ENCODE measurements at places on chromosomes 3 and 15.

GRCh38 chr3:190826018-190826417 is 36.5 kb downstream of the GMNC start:
- DNase-seq: no peak

GRCh38 chr15:100635406-100636071 is 33.1 kb downstream of the ASB7 start:
- no peak for DNase-seq

GRCh38 chr15:80490431-80490990 is 86.3 kb downstream of the ARNT2 start:
- no peak for DNase-seq

DNA sequence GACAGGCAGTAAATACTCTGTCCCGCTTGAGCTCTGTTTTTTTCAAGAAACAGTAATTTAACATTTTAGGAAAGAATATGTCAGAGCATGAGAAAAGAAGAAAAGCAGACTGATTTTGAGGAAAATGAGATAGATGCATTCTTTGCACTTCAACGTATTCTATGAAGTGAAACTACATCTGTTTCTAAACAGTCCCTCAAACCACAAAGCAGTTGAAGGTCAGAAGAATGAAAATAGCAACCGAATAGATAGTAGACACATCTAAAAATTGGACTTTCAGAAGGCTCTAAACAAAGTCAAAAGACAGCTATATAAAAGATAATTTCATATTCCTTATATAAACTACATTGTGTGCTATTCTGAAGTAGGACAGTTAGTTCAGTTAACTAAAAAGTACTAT is 172.6 kb upstream of the LRRC3B start:
- no peak for DNase-seq

DNA sequence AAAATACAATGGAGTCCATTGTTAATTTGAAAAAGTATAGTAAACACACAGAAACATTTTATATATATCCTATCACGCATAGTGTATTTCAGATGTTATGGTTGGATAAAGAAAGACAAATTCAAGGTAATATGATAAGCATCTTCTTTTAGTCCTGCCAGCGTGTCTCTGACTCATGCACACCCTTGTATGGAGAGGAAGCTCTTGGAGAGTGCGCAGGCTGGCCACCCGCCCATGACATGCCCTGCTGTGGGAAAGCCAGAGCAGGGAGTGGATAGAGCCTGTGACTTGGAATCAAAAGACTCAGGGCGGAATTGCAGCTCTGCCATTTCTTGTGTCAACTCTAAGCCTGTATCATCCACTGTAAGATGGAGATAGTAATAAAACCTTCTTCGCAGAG is 23.0 kb upstream of the COPG1 start:
- peak; percentile 76 for DNase-seq

- no peak for DNase-seq
Measured at GRCh38 chr3:146308682-146309081, 57.8 kb upstream of the PLSCR4 start.

- DNase-seq: peak; percentile 87
Measured at GRCh38 chr3:186361762-186362536, at the start of gene DGKG. TSS of gene DGKG (minus strand) at chr3:186362234. CDS start at chr3:186320459, 41,775 bp downstream.

DNA sequence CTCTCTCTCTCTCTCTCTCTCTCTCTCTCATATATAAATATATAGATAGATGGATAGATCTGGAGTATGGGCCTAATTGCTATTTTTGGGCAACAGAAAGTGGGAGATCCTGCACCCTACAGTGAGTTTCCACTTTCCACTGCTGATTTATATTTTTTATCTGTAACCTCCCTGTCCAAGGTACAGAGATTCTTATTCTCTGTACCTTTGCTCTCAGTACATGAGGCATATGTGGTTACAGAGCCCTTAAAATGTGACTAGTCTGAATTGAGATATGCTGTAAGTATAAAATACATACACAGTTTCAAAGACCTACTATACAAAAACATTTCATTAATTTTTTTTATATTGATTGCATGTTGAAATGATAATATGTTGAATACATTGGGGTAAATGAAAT is 51.1 kb upstream of the FOXP1 start:
- DNase-seq: no peak

GRCh38 chr3:108079043-108079442 is 11.8 kb downstream of the CD47 start:
- no peak for DNase-seq

DNA sequence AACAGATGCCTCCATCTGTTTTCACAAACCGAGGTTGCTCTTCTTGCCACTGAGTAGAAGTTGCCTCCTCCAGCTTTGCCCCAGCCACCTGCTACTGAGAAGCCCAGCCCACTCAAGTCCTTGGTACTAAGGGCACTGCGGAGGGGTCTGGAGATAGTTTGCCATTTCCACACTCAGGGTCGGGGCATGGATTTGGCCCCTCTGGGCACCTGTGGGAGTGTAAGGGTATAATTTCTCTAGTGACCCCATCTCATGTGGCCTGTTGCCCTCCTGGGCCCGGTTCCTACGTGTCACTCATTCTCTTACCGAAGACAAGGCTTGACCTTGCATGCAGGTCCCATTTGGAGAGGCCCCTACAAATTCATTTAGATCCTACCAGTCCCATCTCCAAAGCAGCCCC is 79.0 kb downstream of the THSD4 start:
- no peak for DNase-seq

- no peak for DNase-seq
Measured at GRCh38 chr3:122660297-122660974, 20.2 kb upstream of the PARP14 start.

DNA sequence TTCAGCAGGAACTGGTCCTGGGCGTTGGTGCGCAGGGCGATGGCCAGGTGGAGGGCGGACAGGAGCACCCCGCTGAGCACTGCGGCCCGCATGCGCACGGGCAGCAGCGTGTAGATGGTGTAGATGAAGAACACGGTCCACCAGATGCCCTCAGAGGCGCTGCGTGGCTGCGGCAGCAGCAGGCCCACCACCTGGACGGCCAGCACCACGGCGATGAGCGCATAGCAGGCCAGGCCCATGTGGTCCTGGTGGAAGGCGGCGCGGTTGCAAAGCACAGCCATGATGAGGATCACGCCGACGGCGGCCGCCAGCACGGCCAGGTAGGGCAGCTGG is 1.5 kb downstream of the ADCY5 start:
- no peak for DNase-seq

DNA sequence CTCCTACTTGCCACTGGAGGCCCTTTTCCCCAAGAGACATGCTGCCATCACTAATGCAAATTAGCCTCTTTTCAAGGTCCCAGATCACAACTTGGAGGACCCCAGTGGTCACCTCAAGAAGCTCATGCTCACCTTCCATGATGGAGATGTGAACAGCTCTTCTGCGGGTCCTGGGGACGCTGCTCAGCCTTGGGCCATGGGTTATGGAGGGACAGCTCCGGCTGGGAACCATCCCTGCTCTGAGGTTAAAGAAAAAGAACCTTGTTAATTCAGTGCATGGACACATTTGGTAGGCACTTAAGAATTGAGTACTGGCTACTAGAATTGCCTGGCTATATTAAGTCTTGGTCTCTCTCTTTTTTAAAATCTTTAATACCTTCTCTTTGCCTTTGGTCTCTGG is 56.8 kb downstream of the WDR76 start:
- no peak for DNase-seq

DNA sequence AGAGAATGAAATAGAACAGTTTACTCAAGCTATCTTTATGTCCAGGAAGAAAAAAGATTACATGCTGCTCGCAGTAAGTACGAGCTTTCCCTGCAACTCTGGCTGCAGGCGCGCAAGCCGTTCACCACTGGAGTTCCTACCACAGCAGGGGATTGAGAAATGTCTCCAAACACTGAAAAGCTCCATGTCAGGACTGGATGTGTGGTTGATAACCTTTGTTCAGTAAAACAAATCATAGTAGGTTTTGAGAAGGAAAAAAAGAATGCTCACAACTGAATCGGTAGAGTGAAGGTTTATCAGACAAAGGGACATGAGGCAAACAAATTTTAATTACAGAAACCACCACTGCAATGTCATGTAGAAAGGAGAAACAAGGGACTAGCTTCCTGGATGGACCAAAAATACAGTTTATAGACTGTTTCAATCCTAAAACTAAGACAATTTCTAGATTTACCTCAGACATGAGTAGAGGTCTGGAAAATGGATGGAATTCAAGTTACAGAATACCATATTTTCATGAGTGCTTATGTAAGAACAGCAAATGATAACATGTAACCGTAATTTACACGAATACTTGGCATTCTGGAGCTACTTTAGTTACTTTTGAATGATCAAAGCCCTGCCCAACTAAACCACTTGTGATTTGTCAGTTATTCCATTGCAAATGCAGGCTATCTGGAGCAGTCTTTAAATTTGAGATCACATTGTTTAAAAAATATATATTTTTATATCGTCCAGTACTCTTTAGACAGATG is 471.1 kb downstream of the SHQ1 start:
- no peak for DNase-seq

DNA sequence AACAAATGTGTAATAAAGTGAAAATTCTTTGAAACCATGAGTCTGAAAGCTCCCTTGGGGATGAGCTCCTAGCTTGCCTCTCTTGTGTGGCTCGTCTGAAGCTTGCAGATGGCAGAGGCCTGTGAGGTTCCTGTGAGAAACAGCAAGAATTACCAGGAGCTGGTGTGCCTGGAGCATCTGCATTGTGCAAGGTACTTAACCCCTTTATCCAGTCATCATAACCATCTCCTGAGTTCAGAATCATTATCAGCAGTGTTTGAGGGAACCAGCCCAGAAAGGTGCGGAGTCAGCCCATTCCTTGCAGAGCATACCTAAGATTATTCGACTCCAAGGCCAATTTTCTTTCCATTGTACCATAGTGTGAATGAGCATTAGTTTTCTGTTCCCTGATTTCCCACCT is 51.7 kb upstream of the TRA2B start:
- no peak for DNase-seq

- DNase-seq: no peak
Measured at GRCh38 chr3:139561255-139561817, 21.8 kb upstream of the RBP1 start.

GRCh38 chr15:71448688-71449114 is 333.4 kb downstream of the THSD4 start:
- peak; percentile 52 for DNase-seq

- no peak for DNase-seq
Measured at GRCh38 chr3:63500196-63500595, 152.3 kb upstream of the SNTN start.

- no peak for DNase-seq
Measured at GRCh38 chr15:68585574-68586273, 6.9 kb downstream of the CORO2B start.

GRCh38 chr3:188389711-188390342 is 235.9 kb downstream of the LPP start:
- no peak for DNase-seq

DNA sequence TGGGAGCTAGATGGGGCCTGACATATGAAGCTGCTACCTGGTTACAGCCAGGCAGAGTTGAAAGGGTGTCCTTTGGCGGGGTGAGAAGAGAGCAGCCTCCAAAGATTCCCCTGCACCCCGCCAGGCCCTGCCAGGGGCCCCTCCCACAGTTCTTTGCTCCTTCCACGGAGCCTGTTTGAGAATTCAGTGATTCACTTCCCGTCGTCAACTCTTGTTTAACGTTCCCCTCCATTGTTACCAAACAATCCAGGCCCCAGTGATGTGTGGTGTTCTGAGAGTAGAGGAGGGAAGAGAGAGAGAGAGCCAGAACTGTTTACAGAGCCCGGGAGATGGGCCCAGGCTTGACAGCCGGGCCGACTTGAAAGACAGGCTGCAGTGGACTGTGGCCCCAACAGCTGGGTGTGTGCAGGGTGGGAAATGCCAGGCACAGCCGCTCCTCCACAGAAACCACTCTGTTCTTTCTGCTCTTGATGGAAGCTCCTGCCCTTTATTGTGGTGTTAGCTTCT is 81.5 kb downstream of the SMAD3 start:
- peak; percentile 74 for DNase-seq

DNA sequence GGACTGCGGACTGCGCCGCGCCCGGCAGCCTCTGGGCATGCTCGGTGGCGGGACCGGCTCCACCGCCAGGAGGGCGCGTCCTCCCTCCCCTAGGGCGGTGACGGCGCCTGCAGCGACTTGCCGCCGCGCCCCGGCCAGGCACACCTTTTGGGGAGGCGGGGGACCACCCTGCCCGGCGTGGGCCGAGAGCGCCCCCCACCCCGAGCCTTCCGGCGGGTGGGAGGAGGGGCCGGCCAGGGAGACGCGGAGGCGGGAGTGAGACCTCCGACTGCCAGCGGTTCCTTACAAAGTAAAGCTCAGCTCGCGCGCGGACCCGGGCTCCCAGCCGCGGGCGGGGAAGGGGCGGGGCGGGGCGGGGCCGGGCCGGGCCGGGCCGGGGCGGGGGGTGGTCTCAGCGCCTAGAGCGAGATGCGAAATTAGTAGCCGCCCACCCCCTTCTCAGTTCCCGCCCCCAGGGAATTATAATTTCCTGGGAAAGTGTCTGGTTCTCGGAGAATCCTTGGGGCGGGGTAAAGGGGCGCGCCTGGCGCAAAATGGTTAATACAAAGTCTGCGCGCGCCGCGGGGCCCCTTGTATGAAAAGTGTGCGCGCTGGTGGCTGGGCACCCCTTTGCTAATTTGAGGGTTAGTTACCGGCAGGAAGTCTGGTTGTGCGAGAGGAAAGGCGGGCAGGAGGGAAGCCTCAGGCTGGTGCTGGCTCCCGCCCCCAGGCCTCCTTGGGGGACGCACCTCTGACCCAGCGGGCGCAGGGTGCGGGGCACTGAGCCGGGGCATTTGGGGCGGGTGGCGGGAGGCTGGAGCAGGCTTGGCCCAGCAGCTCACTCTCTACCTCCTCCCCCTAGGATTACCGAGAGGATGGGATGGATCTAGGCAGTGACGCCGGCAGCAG is 224.8 kb upstream of the IL12A start:
- peak; percentile 85 for DNase-seq

DNA sequence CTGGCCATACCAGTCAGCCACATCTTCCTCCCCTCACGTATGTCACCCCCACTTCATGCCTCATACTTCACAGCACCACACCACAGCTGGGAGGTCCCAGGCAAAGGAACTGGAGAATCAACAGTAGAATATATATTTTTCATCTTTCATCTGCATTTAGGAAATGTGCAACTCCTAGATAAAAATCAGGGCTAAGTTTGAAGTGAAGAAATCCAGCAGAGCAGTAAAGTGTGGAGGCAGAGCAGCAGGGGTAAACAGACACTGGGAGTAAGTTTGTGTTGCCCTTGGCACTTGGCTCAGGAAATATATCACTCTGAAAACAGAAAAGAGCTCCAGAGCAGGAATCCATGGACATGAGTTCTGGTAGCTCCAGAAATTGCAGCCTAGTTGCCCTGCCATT is 2.8 kb upstream of the HERC1 start:
- no peak for DNase-seq

GRCh38 chr3:123152687-123153086 is 49.1 kb upstream of the SEC22A start:
- DNase-seq: no peak

- no peak for DNase-seq
Measured at GRCh38 chr3:127412578-127413317, 124.9 kb upstream of the PRR20G start.

All from urothelium cell line (cell line).